ENCODE measurements at places on chromosomes 5 and 9.

DNA sequence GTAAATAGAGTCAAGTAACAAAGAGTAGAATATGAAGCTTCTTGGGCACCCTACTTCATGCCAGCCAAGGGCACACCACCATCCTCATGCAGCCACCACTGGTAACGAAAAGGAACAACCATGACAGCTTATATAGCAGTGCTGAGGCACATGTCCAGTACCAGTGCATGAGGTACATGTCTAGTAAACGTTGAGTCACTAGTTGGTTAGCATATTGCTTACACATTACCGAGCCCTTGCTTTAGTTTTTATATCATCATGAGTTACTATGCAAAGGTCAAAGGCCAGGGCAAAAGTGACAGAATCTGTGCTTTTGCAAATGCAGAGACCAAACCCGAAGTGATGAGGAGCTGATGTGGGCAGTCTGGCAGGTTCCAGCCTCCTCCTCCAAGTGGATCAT is 147.1 kb upstream of the MAP1B start:
- no peak for DNase-seq

DNA sequence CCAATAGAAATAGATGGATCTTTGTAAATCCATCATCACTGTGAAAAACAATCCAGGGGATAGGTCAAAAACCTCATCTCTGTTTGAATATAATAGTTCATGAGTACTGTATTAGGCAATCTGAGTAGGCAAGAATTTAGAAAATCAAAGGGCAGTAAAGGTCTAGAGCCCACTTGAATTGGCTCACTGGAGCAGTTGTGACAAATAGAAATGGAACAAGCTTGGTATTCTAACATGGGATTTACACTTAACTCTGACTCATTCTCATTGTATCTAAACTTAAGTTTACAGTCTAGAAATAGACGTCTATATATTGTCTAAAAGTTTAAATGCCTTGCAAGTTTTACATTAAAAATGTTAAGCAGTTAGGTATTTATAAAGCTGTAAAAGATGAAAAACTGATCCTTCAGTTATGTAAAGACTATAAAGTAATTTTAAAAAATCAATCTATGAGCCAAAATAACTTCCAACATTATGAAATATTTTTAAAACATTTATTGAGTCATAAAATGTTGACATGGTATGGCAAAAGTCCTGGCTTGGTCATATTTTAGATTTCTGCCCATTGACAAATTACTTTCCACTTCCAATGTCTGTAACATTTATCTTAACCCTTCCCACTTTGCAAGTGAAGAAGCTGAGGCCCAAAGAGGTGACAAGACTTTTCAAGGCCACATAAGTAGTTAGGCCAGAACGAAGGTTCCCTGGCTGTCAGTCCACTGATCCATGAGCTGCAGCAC is 203.7 kb upstream of the NREP start:
- DNase-seq, result peak; percentile 57

DNA sequence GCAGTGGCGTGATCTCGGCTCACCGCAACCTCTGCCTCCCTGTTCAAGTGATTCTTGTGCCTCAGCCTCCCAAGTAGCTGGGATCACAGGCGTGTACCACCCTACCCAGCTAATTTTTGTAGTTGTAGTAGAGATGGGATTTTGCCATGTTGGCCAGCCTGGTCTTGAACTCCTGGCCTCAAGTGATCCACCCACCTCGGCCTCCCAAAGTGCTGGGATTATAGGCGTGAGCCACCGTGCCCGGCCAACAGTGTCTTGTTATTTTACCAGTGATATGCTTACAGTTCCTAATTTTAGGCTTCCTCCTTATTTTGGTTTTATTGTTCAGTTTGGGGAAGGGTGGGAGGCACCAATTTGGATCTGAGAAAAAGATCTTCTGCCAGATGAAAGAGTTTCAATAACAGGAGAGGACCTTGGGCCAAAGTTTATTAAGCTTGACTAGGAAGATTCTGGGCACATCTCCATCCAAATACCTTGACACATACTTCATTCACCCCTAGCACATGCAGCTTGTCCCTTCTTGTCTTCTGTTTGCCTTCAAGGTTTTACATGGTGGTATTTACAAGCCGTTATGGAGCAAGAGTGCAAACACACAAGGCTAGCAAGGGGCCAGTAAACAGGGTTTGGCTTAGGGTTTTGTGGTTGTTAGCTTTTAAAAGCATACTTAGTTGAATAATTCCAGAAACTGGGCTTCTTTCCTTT is 168.1 kb upstream of the DMRT1 start:
- DNase-seq, result no peak

GRCh38 chr5:129930221-129930620 is 26.0 kb downstream of the CHSY3 start:
- no peak for DNase-seq

DNA sequence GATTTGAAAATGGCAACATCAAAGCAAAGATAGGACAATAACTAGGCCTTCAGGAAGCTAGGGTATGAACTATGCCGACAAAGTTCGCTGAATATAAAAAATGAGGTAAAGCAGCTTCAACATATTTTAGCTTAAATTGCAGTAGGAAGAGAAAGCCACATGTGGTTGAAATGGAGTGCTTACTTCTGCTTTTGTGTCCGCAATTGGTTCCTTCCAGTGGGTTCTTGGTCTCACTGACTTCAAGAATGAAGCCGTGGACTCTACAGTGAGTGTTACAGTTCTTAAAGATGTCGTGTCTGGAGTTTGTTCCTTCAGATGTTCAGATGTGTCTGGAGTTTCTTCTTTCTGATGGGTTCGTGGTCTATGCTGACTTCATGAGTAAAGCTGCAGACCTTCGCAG is 95.2 kb downstream of the APTX start:
- DNase-seq, result no peak

DNA sequence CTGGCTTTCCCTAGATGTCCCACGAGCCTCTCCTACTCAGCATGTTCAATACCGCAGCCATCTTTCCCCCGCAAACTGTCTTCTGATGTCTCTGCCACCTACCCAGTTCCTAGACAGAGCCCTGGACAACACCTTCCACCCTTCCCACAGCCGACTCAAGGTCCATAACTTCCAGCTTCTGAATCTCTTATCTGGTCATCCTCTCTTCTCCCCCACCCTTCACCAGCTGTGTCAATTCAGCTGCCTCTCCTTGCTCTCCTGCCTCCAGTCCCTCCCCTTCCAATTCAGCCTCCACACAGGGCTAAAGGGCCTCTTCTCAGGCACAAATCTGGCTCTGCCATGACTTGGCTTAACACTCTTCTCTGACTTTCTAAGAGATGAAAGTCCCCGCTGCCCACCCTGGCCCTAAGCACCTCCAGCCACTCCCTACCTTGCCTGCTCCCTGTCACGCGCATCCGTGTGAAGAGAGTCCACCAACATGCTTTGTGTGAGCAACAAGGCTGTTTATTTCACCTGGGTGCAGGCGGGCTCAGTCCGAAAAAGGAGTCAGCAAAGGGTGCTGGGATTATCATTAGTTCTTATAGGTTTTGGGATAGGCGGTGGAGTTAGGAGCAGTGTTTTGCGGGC is 25.2 kb downstream of the AQP7 start:
- DNase-seq, result no peak
